ENCODE measurements at places on chromosomes 4 and X.

GRCh38 chrX:53093177-53093655 is 726 bp upstream of the KANTR start:
- DNase-seq = peak; percentile 83

GRCh38 chr4:98804403-98804802 is 124.5 kb downstream of the EIF4E start:
- no peak for DNase-seq

DNA sequence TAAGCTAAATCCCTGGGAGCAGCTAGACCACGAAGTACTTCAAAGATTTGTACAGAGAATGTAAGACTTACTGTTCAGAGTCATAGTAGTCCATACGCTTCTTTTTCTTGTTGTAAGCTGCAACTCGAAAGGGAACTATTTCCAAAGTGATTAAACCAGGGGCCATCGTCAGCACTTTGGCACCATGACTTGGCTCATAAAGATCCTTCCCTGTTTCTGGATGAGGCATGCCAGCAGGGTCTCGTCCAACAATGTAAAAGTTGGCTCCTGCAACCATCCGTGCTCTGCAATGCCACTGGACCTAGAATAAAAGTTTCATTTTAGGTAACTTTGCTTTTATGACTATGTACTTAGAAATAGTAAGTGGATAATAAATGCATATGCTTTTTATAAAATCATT is 88.5 kb downstream of the PAPSS1 start:
- DNase-seq = no peak

DNA sequence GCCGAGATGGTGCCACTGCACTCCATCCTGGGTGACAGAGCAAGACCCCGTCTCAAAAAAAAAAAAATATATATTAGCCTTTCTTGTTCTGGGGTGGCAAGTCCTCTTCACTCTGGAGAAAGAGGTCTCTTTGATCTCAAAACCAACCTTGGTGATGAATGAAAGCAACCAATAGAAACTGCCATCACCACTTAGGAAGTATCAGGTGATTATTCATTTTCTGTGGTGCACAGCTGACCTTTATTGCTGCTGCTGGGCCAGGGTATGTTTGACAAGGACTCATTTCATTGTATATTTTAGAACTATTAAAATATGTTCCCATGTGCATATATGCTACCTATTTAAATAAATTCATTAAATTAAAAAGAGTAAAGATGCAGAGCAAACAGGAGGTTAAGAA is 76.0 kb upstream of the KIT start:
- DNase-seq = no peak

DNA sequence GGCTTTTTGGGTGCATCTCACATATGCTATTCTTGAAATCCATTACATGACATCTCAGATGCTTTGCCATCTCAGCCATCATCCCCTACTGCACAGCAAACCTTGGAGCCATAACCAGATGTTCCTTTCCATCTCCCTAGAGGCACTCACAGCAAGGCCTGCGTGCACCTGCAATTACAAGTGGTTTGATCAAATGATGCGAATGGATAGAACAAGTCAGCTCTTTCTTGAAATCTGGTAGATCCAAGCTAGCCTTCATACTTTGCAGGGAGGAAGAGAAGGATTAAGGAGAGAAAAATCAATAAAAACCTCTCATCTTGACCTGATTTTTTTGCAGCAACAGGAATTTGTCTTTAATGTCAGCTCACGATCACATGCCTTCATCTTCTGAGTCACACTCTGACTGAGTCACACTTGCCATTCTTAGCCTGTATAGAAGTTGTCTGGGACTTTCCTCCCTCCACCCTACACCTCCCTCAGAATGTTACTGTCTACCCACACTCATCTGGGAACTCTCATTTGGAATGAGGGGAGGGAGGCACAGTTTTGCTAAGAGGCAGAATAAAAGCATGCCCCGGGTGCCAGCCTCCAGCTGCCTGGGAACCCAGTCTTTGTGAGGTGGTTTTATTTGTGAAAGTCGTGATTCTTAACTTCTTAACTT is 11.9 kb upstream of the TRIML1 start:
- no peak for DNase-seq

DNA sequence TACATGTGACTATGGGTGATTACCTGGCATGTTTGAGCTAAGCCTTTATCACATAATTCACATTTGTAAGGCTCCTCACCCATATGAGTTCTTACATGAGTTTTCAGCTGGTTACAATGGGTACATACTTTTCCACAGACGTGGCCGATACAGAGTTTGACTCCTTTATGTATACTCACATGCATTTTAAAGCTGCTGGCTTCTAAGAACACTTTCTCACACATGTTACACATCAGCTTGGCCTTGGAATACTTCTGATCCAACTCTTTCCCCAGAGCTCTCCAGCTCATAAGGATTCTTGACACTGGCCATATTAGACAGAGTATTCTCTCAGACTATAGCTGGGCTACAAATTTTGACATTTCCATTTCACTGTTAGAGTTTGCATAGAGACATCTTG is 66.3 kb downstream of the TAB3 start:
- DNase-seq = no peak

DNA sequence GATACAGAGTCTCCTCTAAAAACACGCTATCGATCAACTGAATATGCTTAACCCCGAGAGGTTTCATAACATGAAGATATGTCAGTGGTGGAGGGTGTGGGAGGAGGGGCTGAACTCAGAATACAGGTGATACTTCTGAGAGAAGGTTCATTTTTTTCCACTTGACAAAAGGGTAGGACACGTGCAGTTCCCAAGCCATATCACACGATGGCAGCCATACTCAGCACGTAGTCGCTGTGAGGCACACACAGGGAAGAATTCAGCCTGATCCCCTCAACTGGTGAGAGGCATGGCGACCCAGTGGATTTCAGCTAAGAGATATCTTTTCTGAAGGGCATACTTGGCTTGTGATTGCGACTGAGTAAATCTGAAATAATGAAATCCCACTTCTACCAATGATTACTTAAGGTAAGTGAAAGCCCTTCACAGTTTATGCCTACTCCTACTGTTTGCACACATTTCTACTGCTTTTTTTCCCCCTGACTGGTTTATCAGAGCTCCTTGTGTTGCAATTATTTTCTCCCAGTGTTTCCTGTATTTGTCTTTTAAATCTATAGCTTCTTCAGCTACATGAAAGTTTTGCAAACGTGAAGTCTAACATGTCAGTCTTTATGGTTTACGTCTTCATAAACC is 133.1 kb downstream of the CORIN start:
- DNase-seq = peak; percentile 20

- no peak for DNase-seq
Measured at GRCh38 chrX:19540076-19540475, 24.8 kb upstream of the MAP3K15 start.

- DNase-seq = no peak
Measured at GRCh38 chr4:184617600-184618196, 31.5 kb downstream of the CASP3 start.

DNA sequence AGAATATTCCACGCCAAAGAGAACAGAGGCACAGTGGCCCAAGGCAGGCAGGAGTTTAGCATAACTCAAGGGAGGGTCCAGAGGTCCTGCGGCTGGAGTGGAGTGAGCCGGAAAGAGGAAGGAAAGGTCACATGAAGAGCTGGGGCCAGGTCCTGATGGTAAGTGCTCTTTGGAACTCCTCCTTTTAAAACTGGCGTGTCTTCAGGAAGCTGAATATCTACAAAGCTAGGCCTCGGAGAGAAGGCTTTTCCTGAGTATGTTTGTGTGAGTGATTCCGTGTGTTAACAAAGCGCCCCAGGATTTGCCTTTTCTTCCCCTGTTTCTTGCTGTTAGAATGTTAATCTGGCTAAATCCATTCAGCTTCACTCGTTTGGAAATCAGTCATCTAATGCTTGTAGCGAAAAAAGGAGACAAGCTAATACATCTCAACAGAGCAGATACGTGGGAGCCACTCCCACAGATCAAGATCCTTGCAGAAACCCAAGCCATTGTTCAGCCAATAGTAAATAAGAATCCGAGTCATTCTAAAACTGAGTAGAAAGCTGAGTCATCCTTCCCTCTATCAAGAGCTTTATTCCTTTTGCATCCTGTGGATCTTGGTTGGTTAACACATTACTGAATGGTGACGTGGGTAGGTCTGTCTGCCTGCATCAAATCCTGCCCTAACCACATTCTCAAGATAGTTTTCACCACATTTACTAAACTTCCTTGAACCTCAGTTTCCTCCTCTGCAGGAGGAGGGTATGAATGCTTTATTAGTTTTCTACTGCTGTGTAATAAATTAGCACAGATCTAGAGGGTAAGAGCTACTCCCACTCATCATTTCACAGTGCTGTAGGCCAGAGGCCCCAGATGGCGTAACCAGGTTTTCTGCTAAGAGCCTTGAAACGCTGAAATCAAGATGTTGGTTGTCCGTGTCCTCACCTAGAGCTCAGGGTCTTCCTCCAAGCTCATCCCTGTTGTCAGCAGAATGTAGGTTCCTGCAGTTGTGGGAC is 43.2 kb upstream of the RBM47 start:
- peak; percentile 68 for DNase-seq

Data from activated T-cell treated with anti-CD3 and anti-CD28 coated beads, Interleukin-2, amount 50 U/mL, for 48 hours (primary cell).